ACHN (cell line): ENCODE measurements at places on chromosomes 5 and 9.

- no peak for DNase-seq
Measured at GRCh38 chr9:20782289-20782688, 98.2 kb downstream of the FOCAD start.

DNA sequence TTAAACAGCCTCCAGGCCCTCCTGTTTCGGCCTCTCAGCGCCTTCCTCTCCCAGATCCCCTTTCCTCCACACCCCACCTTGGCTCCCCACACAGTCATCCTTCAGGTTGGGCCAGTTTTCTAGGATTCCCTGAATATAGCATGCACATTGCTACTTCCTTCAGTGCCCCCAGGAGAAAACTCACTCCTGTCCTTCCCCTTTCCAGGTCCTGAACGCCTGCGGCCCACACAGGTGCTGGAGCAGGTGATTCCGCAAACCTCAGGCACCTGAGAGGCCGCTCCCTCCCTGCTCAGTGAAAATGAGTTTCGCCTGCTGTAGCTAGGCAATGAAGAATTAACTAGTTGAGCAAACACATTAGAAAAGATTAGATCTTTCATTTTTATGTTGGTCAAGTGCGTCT lies 185.0 kb downstream of the MED10 start:
- DNase-seq = no peak

DNA sequence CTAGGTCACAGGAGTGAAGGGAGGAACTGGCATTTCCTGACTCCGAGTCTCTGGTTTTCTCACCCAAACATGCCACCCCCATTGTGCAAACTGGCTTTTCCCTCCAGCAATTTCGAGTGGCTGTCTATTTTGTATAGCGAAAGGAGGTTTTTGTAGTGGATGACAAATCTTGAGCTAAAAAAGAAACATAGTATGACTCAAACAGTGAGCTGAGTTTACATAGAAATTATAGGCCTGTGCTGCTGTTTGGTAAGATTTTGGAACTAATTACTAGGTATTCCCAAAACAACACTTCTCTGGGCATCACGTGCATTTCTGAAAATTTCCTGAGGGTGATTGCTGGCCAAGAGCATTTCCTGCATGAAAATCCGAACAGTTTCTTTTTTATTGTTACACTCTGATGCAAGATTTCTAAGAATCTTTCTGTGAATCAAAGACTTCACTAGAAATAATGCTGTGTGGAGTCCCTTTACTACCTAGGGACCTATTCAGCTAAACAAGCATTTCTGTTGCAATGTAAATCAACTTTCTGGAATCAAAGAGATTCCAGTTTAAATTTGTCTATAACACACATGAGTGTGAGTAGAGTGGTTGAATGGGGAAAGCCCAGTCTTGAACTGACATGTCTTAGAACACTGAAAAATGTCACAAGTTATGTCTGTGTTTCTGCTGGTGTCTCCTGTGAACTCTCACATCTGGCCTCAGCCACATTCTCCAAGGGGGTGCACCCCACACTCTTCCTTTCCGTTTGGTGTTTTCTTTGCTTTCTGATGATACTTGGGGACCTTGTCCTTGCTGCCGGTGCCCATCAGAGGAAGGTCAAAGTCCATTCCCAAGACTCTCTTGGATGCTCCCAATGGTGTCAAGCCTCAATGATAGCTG lies 33.3 kb upstream of the DAPK1 start:
- no peak for DNase-seq

DNA sequence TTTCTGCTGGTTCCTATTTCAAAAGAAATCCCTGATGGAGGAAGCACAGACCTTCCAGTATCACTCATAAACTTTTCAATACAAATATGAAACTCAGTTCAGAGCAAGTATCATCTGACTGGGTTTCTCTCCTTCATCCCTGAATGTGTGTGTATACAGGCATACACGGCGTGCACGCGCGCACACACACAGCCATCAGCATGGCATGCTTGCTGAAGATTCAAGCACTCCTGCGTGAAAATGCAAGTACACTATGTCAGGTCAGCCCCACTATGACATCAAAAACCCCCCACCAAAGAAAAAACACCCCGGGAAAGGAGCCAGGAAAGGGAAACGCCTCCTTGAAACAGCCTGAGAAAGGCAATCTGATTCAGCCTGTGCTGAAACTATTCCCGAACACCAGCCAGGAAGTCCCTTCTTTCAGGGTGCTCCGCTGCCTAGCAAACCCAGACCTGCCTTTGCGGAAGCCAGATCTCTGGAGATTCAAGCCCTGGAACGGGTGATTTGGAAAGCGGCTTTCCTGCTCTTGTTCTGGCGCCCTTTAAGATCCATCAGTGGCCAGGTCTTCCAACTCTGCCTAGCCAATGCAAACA lies 831 bp downstream of the KLHL3 start:
- DNase-seq = peak; percentile 39

GRCh38 chr9:134014946-134015345 lies 10.3 kb upstream of the BRD3OS start:
- DNase-seq = peak; percentile 27

- DNase-seq = peak; percentile 12
Measured at GRCh38 chr5:72133212-72133990, 26.1 kb downstream of the MAP1B start.

DNA sequence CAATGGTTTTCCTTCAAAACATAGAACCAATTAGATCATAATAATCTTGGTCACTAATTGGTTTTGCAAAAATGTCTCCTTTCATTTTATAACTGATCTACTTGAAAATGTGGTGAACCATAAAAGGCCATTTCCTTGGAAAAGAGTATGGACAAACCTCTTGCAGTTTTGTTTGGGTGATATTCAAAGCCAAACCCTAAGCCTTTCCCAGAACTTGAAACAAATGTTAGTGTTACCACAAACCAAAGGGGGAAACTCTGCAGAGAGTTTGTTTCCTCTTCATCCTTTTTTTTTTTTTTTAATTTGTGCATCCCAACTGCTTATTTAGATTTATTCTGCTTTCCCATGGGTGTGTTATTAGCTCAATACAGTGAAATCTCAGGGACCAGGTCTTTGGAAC lies 204.4 kb upstream of the ADAMTSL1 start:
- no peak for DNase-seq

DNA sequence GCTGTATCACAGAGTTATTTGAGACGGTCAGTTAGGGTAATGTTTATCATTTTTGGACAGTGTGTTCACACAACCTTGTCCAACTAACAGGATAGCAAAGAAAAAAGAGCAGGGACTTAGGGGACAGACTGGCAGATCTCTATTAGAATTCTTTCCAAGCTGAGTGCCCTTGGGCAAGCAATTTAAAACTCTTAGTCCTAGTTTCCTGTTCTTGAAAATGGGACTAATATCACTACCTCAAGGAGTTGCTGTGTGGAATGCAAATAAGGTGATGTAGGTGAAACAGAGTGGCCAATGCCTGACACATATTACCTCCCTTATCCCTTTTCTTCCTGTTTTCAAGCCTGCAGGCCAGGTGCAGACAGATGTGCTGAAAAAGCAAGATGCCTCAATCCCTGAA lies 186.7 kb downstream of the PAPPA start:
- DNase-seq = no peak

DNA sequence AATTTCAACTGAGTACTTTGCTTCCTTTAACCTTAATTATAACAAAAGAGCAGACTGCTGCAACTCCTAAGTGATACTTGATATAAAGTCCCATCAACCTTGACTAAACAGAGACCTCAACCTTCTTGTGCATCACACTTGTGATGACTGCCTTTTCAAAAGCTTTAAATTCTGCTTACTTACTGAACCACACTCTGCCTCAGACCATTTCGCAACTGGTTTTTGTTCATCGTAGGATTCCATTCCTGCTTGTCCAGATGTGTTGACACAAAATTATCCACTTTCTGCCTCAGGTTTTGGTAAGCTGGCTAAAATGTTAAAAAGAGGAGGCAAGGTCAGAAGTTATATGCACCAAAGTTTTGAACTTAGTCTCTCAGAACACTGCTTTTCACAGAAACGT lies 3.5 kb downstream of the BOD1 start:
- DNase-seq = no peak

GRCh38 chr5:141223112-141223783 lies at the start of gene PCDHB14:
Gene PCDHB14, plus strand, starts transcription at chr5:141223343. Its CDS starts 163 bp downstream, at chr5:141223506.
- DNase-seq = peak; percentile 62

DNA sequence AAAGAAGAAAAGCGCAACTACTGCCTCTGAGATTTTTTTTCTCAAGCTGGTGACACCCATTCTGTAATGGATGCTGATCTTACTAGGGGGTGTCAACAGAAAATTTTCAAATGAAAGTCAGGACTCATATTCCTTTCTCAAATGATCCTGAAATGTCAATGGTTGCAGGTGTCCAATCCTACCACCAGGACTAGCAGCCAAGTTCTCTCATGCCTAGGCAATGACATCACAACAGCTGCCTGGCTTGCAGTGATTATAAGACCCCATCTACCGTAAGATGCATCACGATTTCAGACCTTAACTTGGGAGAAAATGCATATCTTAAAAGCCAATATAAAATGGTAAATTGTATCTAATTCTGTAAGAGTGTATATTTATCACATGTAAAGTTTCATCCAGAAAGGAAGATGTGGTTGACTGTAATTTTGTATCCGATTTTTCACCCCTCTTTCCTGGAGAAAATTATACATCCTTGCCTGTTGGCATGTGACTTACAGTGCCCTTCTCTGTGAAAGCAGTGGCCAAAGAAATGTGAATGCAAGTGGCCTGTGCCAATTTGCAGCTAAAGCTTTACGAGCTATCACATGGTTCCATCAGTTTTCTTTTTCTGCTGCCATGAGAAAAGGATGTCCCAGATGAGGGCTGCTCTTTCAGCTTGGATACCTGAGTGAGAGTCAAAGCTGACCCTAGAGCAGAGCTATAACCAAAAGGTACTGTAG lies 104.4 kb downstream of the DENND1A start:
- peak; percentile 14 for DNase-seq

- no peak for DNase-seq
Measured at GRCh38 chr9:106961623-106962022, 98.7 kb downstream of the ZNF462 start.

DNA sequence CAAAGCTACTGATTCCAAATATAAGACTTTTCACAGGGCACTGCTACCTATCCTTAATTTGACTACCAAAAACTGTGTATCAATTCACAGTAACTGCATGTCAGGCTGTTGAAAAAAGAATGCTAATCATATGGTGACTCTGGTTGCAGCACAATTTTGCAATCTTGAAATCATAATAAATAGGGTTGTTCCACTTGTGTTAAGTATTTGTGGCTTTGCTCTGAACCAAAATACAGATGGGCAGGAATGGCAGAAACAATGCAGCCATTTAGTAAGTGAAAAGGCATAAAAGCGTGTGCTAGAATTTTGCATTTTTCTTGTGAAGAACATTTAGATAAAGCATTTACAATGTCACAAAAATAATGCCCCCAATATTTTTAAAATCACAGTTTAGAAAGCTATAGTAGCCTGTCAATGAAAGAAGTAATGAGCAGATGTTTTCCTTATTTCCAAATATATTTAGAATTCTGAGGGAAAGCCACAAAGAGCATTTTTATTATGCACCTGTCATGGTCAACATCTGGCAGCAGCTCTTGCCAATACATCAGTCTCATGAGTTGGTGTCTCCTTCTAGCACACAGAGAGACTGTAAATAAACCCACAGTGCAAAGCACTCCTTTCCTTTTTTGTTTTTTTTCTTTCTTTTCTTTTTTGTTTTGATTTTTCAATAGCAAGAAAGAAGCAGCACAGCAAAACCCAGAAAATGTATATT lies 54.8 kb upstream of the PAM start:
- DNase-seq = no peak

- no peak for DNase-seq
Measured at GRCh38 chr5:67680099-67680498, 483.5 kb upstream of the CD180 start.

DNA sequence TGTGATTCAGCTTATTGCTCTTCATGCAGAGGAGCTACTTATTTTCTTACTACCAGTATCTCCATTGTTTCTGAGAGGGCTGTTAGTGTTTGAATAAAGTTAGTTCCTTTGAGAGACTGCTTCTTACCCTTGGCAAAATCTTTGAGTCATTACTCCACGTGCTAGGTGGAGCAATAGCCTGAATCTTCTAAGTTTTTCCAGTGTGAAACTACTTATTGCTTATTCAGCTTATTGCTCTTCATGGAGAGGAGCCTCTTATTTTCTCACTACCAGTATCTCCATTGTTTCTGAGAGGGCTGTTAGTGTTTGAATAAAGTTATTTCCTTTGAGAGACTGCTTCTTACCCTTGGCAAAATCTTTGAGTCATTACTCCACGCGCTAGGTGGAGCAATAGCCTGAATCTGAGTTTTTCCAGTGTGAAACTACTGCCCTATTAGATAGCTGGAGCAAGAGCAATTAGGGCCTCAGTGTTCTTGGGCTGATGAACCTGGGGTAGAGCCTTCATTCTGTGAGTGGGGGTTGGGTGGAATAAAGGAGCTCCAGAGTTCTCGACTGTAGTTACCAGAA lies 41.9 kb downstream of the GPBP1 start:
- DNase-seq = no peak

GRCh38 chr9:14318934-14319580 lies 5.1 kb upstream of the NFIB start:
- DNase-seq = peak; percentile 27

GRCh38 chr5:74461251-74461650 lies 179.3 kb downstream of the ENC1 start:
- DNase-seq = no peak

- DNase-seq = peak; percentile 82
Measured at GRCh38 chr9:101383361-101383760, 1.4 kb downstream of the BAAT start.

GRCh38 chr5:51404255-51404654 lies 21.0 kb downstream of the ISL1 start:
- DNase-seq = no peak

DNA sequence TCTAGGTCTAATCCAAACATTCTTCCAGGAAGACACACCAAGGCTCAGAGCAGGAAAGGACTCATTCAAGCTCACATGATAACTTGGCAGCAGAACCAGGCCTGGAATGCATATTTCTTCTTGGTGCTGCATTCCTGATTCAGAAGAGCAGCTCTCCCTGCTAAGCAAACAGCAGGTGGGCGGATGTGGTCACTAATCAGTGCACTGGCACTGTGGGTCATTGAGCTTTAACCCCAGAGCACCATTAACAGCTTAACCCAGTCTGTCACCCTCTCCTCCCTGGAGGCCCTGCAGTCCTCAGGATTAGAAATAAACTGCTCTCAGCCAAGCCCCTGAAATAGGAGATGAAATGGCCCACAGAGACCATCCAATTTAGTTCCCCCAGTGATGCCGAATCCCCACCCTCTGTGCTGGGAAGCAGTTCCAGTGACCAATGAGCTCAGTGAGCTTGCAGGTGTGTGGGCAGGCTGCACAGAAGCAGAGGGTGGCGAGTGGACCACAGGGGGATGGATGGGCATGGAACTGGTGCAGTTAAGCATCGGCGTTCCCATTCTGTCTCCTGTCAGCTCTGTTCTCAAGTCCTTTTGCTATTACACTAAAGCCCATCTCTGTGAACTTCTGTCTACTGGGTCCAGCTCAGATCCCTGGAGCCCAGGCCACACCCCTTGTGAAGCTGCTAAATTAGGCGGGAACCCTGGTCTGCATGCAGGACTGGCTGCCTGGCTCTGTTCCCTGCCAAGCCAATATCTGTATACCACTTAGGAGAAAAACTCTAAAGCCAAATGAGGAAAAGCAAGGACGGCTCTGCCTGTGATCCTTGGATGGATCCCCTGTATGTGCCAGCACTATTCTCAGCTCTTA lies 16.6 kb upstream of the MEGF9 start:
- peak; percentile 98 for DNase-seq

- DNase-seq = peak; percentile 31
Measured at GRCh38 chr5:92518318-92518904, 1062.6 kb downstream of the NR2F1-AS1 start.

- DNase-seq = no peak
Measured at GRCh38 chr5:25090275-25090674, 445.5 kb upstream of the CDH10 start.
